Hindlimb muscle (tissue), 1 donor: ENCODE measurements at places on chromosomes 2 and 18. TPM values are rescaled to one million over a fixed set of nuclear protein-coding genes. Genes with fewer than 3 reads are reported as not detected.

- DNase-seq, result no peak
These were observed 21.5 kb upstream of the CAB39 start for GRCh38 chr2:230691005-230691647.

DNA sequence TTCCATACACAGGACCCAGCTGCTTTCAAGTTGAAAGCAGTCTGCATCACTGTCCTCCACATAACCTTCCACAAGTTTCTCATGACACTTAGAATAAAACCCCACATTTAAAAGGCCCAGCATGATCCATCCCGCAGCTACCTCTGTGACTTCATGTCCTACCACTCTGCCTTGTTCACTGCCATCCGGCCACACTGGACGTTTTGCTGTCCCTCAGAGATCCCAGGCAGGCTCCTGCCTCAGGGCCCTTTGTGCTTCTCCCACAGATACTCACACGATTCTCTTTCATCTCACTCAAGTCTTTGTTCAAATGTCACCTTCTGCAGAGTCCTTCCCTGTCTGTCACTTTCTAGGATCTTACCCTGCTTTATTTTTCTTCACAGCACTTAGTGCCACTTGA is 232.9 kb upstream of the BOD1L2 start:
- no peak for DNase-seq

- DNase-seq, result no peak
These were observed 28.2 kb upstream of the CHRNA1 start for GRCh38 chr2:174792309-174793025.

DNA sequence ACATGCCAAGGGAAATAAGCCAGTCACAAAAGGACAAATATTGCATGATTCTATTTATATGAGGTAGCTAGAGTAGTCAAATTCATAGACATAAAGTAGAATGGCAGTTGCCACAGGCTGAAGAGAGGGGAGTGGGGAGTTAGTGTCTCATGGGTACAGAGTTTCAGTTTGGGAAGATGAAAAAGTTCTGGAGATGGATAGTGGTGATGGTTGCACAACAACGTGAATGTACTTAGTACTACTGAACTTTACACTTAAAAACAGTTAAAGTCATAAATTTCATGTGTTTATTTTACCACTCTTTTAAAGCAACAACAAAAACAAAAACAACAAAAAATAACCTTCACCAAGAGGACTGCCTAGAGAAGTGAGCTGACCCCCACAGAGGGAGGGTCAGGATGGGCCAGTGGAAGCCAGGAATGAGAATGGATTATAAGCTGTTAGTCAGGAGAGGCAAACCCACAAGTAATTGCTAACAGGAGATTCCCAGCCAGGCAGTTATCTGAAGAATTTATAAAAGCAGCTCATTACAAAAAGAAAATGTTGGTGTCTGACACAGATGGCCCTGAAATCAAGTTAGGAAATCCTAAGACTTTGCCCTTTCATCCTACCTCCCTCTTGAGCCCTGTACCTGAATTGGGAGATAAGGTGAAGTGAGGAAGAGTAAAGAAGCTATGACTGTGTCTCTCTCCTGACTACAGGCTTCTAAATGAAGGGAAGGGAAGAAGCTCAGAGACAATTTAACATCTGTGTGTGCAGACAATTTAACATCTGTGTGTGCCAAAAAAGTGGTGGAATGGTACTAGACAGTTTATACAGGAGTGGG is 263.4 kb downstream of the PDE11A start:
- no peak for DNase-seq

DNA sequence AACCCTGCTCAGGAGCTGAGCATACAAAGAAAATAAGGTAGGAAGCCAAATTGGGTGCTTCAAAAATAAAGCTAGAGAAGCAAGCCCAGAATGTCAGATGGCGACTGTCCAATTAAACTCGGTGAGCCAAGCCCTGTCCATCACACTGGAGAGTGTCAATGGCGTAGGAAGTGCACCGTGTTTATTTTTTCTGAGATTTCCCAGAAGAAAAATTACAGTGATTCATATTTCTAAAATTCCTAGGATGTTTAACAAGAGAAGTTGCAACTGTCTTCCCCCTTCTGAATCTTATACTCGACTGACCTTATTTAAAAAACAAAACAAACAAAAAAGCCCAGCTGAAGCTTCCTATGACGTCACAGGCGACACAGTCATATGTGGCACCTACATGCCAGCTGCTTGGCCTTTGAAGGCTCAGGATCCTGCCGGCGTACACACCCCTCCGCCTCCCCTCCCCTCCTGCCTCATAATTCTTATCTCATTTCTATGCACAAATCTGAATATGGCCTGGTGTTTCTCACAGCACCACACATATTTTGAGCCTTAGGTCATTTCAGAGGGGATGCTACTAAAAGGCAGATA is 60.8 kb downstream of the MBP start:
- no peak for DNase-seq

GRCh38 chr2:45182667-45183295 is 173.5 kb upstream of the SIX2 start:
- DNase-seq, result no peak

RANBP2 gene
- 30.9 TPM for polyA plus RNA-seq

GRB14 gene
- polyA plus RNA-seq, result 2.4 TPM

BOK gene
- polyA plus RNA-seq, result 69.5 TPM

UGT1A10 gene
- polyA plus RNA-seq, result not detected
